ENCODE measurements at places on chromosomes 4 and X.

DNA sequence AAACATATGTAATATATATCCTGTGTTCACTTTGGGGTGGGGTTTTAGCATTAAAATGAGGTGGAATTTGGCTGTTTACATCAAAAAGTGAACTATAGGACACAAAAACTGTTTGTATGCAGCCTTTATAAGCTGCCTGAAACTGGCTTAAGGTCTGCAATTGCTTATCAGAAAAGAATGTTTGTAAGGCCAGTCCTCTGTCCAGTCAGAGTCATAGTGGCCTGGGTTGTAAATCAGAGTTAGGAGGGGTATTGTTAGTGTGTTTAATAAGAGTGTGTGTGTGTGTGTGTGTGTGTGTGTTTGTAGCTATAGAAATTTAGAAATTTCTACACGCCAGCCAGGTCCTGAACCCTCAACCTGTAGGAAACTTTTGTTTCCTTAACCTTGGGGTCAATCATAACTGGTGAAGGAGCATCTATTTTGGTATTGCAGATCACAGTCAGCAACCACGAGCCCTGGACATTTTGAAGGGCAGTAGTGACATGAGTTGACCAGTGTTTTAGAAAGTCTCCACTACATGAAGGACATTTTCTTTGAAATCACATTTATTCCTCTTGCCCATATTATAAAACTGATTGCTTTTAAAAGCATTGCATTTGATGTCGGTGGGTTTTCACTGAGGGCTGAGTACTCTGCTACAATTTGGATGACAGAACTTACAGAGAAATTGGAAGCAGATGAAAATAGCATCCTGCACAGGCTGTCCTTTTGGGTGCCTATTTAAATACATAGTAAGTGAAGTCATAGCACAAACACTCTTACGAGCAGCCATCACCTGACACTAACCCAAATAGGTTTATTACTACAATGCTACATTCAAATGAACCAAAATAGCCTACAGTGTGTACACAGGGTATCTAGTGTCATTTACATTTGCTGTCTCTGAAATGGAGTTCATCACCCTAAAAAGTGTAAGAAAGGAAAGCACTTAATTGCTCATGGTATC lies 11.2 kb upstream of the TMEM154 start:
- DNase-seq = no peak

GRCh38 chr4:56512166-56512565 lies 6.6 kb downstream of the ARL9 start:
- DNase-seq = no peak

- DNase-seq = no peak
Measured at GRCh38 chr4:8324640-8325239, 55.2 kb downstream of the HTRA3 start.

GRCh38 chr4:99630857-99631360 lies 26.7 kb downstream of the C4orf54 start:
- no peak for DNase-seq

DNA sequence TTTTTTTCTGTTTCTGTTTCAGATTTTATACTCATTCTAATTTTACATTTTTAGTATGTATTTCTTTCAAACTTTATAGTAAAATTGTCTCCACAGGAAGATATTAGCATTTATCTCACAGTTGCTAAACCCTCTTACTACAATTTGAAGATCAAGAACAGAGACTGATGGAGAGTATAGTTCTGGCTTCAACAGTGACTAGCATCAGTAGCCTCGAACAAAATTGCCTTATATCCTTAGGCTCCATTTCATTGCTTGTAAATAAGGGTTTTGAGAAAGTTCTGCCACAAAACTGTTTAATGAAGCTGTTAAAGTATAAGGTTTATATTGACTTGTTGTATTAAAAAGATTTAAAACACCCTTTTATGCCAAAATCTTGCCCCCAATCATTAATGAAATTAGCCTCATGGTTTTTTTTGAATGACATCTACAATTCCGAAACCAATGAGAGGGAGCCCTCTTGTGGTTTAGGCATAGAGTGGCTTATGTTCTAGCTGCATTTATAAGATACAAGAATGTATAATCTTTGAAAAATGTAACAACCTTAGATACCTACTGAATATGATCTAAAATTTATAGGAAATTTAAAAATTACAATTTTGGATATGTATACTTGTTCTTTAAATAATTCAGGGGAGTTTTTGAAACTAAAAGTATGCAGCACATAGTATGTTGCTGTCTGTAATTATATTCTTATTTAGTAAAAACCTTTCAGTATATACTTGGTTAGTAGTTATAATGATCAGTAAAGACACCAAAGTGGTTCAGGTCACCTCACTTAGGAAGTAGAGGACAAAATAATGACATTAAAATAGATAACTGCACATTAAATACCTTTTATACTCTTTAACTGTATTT lies 109.8 kb upstream of the HPGD start:
- DNase-seq = no peak

GRCh38 chrX:76918033-76918432 lies 490.5 kb downstream of the MAGEE1 start:
- DNase-seq = no peak

DNA sequence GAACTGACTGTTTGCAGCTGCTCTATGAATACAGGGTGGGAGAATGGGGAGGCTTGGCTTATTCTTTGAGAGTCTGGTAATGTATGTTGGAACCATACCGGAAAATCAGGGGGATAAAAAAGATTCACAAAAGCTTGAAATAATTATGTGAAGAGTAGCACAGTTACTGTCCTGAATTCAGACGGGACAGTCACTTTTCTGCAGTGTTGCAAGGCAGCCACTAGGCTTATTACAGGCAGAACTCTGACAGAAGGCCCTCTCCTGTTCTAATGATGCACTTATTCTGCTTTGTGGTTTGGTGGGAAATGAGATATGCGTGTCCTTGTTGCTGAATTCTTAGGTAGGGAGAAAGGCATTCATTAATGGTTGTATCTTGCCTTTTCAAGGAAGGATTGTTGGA lies 37.2 kb downstream of the GUCY1B1 start:
- DNase-seq = no peak

- no peak for DNase-seq
Measured at GRCh38 chr4:108213308-108213707, 44.6 kb upstream of the LEF1 start.

DNA sequence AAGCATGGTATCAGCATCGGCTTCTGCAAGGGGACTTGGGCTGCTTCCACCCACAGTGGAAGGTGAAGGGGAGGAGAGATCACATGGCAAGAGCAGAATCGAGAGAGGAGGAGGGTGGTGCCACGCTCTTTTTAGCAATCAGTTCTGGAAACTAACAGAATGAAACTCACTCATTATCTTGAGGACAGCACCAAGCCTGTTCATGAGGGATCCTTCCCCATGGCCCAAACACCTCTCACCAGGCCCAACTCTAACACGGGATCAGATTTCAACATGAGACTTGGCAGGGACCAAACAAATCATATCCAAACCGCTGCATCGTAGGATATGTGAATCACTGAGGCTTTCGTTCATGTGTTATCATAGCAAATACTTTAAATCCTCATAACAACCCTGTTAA lies 125.5 kb downstream of the GPC3 start:
- DNase-seq = no peak

GRCh38 chr4:10879411-10880110 lies 195.0 kb upstream of the CLNK start:
- DNase-seq = no peak

- no peak for DNase-seq
Measured at GRCh38 chr4:156571146-156571545, 400.5 kb downstream of the PDGFC start.

DNA sequence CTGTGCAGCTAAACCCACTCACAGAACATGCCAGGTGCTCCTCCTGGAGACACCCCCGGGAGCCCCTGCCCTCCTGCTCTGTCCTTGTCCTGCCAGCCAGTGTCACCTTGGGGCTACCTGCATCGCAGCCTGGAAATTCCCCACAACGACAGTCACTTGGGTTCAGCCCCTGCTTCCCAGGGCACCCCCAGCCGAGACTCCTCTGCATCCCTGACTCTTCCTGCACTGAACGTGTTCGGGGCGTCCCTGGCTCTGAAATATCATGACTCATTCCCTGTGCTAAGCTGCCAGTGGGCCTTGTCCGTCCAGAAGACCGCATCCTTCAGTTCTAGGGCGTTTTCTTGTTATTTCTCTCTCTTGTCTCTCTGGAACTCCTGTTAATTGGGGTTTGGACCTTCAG lies 5.8 kb downstream of the CFAP99 start:
- no peak for DNase-seq

DNA sequence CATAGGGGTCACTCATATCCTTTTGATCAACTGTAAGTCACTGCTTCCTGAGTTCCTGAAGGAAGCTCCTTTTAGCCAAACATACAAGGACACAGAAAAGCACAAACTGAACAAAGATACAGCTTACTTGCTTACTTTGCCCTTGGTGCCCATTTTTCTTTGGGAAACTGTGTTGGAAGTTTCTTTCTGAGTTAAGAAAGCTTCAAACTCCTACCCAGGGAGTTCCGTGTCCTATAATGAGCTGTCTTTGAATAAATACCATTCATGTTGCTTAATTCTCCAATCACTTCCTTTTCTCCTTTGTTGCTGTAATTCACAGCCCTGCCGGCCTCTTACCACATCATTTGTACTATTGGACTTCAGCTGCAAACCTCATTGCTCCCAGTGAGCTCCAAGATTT lies at the start of gene ADH4:
Gene ADH4, minus strand, starts transcription at position 228 of the 400 bp plus-strand sequence. Its CDS starts 75 bp downstream, at position 153.
- no peak for DNase-seq

- DNase-seq = no peak
Measured at GRCh38 chrX:78092296-78092695, 11.8 kb upstream of the PGK1 start.

- DNase-seq = no peak
Measured at GRCh38 chrX:81890521-81890920, 688.6 kb downstream of the SH3BGRL start.

- DNase-seq = no peak
Measured at GRCh38 chr4:74613266-74613665, 168.3 kb downstream of the AREG start.

- DNase-seq = no peak
Measured at GRCh38 chr4:173174594-173175012, 6.0 kb downstream of the GALNT7 start.

- DNase-seq = no peak
Measured at GRCh38 chrX:4627414-4627813, 914.0 kb upstream of the PRKX start.

DNA sequence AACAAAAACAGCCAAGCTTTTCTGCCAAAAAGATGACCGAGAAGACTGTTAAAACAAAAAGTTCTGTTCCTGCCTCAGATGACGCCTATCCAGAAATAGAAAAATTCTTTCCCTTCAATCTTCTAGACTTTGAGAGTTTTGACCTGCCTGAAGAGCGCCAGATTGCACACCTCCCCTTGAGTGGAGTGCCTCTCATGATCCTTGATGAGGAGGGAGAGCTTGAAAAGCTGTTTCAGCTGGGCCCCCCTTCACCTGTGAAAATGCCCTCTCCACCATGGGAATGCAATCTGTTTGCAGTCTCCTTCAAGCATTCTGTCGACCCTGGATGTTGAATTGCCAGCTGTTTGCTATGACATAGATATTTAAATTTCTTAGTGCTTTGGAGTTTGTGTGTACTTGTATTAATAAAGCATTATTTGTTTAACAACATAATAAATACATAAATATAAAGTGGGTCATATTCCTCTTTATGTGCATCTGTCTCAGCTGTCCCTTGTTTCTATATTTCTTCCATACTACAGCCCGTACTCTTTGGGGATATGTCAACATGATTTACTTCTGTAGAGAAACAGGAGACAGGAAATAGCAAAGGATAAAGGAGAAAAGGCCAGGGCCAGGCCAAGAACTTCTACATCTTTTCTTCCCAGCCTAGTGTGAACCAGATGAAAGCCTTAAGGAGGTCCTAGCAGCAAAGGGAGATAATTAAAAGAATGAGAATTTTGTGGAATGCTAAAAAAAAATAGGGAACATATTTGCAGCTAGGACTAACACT lies 667 bp downstream of the PTTG2 start:
- DNase-seq = no peak

DNA sequence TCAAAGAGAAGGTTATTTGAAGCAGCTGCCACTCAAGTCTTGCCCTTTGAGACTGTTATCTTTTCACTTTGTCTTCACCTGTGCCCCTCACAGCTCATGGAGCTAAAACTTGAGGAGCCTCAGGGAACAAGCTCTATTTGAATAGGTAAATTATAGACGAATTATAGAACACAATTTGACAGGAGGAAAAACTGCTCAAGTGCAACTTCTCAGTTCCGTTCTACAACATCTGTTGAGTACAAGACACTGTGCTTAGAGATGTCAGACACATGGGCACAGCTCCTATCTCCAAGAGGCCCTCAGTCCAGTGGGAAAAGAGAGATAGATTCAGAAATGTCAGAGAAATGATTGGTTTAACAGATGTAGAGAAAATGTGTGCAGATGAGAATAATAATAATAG lies 5.1 kb downstream of the PPP1R2C start:
- DNase-seq = no peak

DNA sequence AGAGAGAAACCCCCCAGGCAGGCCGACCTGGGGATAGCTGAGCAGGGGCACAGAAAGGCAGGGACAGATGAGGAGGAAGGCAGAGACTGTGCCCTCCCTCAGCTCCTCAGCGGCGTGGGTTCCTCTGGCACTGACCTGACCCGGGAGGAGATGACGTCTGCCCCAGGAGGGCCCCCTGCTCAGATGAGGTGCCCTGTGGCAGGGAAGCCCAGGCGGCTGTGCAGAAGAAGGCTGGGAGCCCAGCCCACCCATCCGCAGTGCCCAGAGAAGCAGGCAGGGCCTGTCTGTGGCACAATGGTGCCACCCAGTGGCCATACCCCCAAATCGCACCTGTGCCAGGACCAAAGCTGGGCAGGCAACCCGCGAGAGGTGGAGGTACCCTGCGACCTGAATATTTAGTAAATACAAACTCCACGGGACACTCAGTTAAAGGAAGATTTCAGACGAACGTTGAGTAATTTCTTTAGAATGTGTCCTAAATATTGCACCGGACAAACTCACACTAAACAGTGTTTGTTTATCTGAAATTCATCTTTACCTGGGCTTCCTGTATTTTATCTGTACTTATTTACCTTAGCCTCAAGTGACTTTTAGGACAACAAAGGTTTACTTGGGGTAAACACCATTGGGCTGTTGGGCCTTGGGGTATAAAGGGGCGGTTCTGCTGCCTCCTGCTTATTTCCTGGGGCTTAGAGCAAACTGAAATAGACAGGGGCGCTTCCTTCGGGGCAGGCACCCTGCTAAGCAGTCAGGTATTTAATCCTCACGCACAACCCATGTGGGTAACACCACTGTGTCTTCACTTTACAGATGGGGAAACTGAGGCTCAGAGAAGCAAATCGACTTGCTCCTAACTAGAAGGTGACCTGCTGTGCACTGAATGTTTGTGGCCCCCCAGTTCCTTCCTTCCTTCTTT lies 46.5 kb upstream of the HMX1 start:
- no peak for DNase-seq

Data from NCI-H187 treated with DMSO at 0.1 percent for 48 hours (cell line).